ENCODE measurements at places on chromosomes 2 and 18.

DNA sequence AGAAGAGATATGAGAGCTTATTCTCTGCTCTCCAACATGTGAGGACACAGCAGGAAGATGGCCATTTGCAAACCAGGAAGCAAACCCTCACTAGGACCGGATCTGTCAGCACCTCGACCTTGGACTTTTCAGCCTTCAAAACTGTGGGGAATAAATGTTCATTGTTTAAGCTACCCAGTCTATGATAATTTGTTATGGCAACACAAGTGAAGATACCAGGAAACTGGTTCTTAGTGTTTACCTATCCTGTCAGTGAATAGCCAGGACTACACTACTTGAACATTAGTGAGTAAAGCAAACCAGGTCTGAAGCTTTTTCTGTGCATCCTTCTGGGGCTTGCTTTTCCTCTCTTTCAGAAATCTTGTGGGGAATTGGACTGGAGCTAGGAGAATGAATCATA is 44.4 kb upstream of the BARD1 start:
- no peak for DNase-seq

DNA sequence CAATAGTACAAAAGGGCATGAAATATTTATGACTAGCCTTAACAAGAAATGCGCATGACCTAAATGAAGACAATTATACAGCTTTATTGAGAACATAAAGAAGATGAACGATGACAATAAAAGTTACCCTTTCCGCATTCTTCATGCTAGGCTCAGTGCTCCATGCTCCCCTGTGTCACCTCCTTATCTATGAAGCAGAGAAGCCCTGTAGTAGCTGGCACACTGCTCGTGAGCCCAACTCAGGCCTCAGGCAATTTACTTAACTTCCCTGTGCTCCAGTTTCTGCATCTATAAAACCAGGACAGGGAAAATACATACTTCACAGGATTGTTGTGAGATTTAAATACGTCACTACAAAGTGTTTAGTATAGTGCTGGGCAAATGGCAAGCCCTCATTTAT is 34.5 kb upstream of the NABP1 start:
- no peak for DNase-seq

DNA sequence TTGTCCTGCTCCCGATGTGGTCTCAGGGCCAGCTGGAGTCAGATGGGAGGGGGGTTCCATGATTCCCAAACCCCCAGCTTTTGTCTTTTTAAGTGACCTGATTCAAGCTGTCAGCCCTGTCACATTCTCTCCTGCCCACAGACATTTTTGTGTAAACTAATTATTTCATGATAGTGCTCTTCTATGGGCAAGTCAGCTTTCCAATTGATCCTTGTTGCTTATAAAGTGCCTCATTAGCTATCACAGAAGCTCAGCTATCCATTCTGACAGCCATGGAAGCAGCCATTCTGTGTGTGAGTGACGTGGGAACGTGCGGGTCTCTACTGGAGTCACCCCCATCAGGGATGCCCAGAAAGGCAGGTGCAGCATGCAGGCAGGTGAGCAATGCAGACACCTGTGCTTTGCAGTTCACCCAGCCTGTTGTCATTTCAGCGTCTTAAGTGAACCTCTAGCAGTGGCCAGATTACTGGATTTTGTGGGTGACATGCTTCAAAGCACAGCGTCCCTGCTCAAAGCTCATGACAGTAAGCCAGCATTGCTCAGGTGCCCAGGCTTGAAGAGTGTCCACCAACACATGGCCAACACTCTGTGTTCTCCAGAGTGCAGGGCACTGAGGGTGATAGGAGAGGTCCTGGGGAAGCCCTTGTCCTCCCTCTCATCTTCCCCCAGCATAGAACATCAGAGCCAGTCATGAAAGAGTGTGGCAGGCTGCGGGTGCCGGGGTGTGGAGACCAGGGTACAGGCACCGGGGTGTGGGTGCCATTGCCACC is 162.1 kb upstream of the SH3BP4 start:
- DNase-seq: no peak

GRCh38 chr2:189549449-189549832 is 31.1 kb downstream of the SLC40A1 start:
- peak; percentile 40 for DNase-seq

GRCh38 chr18:2958819-2959298 is 54.1 kb downstream of the LPIN2 start:
- DNase-seq: peak; percentile 93

DNA sequence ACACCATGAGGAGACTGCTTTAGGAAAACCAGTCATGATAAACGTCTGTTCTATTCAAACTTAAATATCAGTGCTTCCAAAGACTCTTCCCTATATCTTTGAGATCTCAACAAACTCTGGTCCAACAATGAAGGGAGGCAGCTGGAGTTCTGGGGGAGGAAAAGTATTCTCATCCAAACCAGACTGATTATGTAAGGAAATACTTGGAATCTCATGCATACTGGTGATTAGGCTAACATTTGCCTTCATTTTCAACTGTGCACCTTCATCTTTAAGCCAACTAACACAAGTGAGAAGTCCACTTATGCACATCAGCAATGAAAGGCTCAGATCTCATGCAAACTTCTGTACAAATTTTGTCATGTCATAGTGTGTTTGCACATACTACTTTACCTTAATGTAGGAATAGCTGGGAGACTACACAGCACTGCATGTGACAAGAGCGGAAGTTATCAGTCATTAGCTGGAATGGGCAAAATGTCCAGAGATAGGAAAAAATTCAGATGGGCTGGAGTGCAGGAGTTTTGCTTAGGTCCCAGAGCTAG is 67.5 kb upstream of the STK17B start:
- DNase-seq: no peak

DNA sequence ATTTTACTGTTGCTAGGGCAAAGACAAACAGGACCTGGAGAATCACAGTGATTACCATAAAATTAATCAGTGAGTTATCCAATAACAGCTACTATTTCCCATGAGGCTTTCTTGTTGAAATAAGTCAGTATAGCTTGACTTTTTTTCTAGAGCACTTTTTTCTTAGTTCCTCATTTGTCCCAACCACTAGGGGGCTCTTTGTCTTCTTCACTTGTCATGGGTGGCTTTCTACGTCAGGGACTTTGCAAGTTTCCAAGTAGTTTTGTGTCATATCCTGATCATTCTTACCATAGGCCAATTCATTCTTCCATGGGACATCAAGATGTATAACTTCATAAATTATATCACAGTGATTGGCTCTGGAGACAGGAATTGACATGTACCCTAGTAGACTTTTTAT is 1019.6 kb upstream of the PIK3C3 start:
- DNase-seq: peak; percentile 23

GRCh38 chr2:239399921-239400595 is 762 bp downstream of the HDAC4 start:
- peak; percentile 54 for DNase-seq

- DNase-seq: peak; percentile 16
Observed at GRCh38 chr18:75923169-75923568, 495.7 kb upstream of the SMIM21 start.

GRCh38 chr18:47968006-47968676 is 37.7 kb upstream of the SMAD2 start:
- DNase-seq: peak; percentile 34

DNA sequence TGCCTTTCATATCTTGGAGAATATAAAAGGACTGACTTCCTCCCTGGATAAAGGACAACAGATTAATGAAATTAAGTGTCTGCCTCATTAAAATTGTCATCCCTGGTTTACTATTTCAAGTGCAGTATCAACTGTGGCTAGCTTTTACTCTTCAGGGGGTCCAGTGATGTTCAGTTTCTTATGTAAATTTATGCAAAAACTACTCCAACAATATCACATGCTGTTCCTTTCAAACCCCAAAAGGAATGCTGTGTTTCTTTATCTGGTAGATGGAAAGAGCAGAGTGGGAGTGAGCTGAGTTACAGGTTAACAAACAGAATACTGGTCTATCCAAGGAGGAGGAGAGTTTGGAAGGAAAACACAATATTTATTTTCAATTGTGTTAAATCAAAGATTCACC is 283.7 kb upstream of the VWC2L start:
- no peak for DNase-seq

GRCh38 chr2:96762529-96763311 is 2.0 kb downstream of the CNNM4 start:
- no peak for DNase-seq

- DNase-seq: no peak
Observed at GRCh38 chr2:42046819-42047487, 868 bp upstream of the PKDCC start.

GRCh38 chr2:205763708-205764211 is 81.5 kb downstream of the NRP2 start:
- peak; percentile 62 for DNase-seq

GRCh38 chr2:12717191-12718014 is 667 bp downstream of the TRIB2 start:
- peak; percentile 88 for DNase-seq

GRCh38 chr2:27033253-27033852 is 588 bp downstream of the TMEM214 start:
- DNase-seq: peak; percentile 22

DNA sequence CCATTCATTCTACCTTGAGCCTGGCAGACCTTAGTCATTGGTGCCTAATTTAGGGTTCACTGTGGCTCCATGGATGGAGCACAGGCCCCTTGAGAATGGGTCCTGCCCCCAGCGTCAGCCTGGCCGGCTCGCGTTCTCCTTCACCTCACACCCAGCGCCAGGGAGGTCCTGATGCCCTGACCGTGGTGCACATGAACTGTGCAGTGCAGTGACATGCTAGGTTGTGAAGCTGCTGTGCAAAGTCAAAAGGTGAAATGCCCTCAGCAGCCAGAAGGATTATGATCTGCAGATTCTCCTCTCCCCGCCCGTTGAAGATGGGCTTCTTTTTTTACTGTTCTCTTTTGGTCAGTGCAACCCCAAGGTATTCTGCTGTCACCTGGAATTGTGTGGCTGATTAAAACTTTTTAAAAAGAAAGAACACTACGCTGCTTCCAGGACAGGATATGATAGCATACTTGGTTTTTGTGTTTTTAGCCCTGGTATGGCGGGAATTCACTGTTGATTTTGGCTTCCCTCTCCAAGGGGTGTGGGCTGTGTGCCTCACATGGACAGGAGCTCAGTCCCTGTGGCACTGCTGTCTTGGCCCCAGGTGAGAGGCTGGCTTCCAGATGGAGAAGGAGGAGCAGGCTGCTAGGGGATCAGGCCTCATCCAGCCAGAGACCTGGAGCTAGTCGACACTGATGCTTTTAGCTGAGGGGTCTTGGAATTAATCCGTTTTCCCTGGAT is 49.4 kb upstream of the MCFD2 start:
- no peak for DNase-seq

DNA sequence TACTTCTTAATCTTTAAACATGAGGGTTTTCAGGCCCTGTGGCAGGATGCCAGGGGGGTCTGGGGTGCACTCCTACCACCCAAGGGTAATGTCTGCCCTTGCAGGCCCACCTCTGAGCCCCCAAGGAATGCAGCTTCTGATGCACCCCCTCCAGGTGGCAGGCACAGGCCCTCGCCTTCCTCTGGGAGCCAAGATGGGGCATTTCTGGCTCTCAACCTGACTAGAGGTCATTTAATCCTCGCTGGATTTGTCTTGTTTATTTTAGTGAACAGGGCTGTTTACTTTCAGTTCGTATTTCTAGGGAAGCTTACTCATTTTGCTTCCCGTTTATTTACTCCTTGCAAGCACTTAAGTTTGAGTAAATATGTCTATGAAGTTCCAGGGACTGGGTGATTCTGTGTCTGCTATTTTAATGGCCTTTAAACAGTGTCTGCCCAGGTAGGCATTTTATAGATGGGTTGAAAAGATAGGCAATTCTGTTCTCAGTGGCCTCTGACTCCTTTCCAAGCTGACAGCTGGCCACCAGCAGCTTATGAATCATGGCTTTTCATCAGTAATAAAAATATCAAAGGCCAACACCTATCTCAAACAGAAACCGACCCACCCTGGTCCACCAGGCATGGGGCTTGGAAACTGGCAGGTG is 11.1 kb upstream of the DNPEP start:
- DNase-seq: peak; percentile 5

DNA sequence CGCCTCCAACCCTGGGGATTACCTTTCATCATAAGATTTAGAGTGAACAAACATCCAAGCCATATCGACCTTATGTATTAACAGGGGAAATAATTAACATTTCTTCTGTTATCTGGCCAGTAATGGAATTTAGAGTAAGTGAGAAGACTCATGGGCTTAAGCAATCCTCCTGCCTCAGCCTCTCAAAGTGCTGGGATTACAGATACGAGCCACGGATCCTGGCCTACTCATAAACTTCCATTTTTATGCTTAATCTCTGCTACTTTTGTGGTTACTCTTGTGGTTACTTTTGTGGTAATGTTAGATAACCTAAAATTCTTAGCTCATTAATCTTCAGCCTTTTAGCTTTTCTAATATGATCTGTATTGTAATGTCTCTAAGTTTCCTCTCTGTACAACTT is 159.3 kb upstream of the SLC8A1 start:
- DNase-seq: no peak

All from adipocyte (in vitro differentiated cells).